Activated CD4-positive, CD25-positive, alpha-beta regulatory T cell (primary cell): ENCODE measurements at places on chromosomes 12 and 14.

DNA sequence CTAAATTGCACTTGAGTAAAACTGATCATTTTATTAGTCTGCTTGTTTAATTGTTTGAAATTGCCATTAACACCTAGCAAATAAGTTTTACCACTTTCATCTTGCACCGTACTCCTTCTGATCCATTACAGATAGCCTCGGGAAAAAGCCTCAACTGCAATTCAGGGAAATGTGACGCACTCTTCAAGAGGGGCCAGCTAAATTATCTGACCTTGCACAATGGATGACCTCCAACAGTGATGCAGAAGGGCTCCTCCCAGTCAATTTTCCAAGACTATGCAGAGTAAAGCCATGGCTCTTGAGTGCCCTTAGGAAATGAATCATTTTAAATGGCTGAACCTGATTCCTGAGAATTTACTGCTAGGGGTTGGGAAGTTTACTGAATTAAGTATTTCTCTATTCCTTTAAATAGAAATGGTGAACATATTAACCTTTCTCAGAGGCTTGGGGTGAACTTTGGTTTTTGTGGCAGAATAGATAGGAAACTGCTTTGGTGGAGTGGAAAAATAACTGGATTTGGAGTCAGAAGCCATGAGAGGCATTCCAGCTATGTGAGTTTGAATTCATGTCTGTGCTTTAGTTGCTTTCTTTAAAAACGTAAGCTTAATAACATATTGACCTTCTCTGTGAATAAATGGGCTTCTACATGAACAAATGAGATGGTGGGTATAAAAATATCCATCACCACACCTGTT lies 64.8 kb upstream of the OVCH1 start:
- DNase-seq, result no peak

DNA sequence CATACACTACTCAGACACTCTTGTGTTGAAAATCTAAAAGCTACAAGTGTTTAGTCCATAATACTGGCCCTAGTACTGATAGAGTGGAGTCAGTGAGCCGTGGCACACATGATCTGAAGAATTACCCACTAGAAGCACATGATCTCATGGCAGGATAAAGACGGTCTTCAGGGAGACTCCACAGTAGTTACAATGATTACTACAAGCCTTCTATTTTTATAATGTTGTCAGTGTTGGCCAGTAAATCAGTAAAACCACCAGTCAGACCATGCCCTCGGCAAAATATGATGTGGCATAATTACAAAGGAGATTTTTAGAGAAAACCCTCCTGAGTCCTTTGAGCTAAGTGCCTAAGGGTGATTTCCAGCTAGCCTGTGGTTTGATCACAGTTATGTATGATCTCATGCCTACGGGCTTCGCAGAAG lies 114.9 kb downstream of the PDZRN4 start:
- no peak for DNase-seq

GRCh38 chr12:18898470-18898869 lies 160.6 kb downstream of the CAPZA3 start:
- DNase-seq, result no peak

DNA sequence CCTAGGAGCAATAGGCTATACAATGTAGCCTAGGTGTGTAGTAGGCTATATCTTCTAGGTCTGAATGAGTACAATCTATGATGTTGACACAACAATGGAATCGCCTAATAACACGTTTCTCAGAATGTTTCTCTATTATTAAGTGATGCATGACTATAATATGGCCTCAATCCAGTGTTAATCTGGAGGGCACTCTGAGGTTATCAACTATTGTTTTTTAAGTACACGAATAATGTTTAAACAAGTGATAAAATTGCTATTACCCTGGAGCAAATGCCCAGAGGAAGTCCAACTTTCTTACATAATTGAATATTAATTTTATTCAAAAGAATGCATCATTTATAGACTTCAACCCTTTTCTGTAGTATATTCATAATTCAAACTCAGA lies 16.4 kb upstream of the CNIH1 start:
- DNase-seq, result no peak

DNA sequence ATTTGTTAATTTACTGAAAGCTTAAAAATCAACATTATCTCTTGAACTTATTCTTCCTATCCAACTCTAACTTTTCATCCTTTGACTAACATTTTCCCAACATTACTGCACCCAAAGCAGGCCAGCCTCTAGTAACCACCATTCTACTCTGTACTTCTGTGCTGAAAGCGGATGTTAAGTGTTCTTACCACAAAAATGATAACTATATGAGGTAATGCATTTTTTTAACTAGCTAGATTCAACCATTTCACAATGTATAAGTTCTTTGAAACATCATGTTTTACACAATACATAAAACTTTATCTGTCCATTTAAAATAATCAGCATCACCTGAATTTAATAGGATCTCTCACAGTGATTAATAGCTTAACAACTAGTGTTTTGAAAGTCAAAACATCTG lies 468.5 kb upstream of the MGAT4C start:
- no peak for DNase-seq

DNA sequence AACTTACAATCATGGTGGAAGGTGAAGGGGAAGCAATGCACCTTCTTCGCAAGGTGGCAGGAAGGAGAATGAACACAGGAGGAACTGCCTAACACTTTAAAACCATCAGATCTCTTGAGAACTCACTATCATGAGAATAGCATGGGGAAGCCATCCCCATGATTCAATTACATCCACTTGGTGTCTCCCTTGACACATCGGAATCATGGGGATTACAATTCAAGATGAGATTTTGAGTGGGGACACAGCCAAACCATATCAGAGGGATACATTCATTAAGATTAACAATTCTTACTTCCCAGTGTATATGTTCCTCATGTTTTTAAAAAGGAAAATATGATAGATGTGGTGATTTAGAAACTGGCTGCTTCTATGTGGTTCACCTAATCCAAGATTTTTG lies 117.9 kb downstream of the PDE3A start:
- no peak for DNase-seq

DNA sequence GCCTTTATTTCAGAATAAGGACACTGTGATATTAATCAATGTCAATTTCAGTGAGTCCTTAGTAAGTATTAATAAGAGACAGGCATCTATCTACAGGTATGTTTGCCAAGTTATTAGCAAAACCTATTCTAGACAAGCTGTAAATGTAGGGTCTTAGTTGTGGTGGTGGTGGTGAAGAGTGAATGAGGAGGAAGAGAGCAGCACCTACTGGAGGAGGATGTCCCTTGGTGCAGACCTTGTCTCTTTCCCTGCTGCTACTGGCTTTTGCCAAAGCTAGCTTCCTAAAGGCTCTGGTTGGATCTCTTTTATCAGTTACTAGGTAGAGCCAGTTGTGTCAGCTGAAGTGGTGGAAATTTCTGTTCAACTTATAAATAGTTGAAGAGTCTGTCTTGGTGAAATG lies 304.8 kb upstream of the ATP2B1 start:
- DNase-seq, result no peak

DNA sequence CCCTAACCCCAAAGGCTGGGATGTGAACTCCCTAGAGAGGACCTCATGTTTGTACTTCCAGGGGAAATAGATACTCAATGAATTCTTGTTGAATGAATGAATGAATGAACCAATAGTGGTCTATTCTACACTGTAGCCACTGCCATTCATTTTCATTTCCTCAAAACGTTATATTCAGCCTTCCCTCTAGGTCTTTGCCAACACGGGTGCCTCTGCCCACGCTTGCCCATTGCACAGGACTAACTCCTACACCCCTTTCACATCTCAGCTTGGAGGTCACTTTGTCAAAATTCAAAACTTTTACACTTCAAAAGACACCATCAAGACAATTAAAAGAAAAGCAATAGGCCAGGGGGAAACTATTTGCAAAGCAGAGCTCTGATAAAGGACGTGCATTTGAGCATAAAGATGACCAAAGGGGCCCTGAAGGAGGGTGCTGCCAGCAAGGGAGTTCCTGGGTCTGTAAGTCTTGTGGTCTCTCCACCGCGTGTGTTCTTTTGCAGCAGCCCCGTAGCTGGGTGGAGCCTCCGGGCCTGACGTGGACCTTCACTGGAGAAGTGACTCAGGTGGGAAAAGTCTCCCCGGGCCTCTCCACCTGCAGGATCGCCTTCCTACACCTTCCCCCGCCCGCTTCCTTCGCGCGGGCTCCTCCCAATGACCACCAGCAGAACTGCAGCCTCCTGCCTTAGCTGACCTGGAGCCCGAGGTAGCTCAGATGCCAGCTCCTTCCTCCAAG lies 31.5 kb downstream of the TMEM63C start:
- no peak for DNase-seq

GRCh38 chr14:101008631-101009336 lies 105.3 kb upstream of the RTL1 start:
- DNase-seq, result no peak

DNA sequence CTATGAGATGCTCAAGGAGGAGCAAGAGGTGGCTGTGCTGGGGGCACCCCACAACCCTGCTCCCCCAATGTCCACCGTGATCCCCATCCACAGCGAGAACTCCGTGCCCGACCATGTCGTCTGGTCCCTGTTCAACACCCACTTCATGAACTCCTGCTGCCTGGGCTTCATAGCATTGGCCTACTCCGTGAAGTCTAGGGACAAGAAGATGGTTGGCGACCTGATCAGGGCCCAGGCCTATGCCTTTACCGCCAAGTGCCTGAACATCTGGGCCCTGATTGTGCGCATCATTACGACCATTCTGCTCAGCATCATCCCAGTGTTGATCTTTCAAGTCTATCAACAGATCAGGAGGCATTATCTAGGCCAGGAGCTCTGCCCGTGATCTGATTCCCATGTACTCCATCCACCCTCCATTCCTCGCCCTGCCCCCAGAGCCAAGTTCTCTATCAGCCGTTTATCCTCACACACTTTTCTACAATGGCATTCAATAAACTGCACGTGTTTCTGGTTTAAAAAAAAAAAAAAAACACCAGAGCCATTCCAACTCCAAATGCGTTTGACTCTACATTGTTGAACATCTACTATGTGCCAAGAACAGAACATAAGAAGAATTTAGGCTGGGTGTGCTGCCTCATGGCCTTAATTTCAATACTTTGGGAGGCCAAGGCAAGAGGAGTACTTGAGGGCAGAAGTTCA lies 17.5 kb downstream of the ATXN2 start:
- DNase-seq, result no peak

DNA sequence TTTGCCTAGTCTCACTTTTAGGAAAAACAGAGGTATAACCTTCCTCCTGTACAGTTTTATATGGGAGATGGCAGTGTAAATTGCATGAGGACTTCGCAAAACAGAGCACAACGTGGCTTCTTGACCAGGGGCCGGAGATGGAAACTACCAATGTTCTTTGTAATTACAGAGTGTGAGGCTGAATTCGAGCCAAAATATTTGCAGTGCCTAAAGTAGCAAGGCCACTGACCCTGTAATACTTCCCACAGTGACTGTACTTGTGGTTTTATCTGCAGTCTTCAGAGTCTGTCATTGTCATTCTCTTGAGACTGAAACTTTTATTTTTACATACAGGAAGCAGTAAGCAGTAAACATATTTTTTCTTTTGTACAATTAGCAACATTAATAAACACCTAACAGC lies 98.9 kb downstream of the RERG start:
- DNase-seq, result no peak

DNA sequence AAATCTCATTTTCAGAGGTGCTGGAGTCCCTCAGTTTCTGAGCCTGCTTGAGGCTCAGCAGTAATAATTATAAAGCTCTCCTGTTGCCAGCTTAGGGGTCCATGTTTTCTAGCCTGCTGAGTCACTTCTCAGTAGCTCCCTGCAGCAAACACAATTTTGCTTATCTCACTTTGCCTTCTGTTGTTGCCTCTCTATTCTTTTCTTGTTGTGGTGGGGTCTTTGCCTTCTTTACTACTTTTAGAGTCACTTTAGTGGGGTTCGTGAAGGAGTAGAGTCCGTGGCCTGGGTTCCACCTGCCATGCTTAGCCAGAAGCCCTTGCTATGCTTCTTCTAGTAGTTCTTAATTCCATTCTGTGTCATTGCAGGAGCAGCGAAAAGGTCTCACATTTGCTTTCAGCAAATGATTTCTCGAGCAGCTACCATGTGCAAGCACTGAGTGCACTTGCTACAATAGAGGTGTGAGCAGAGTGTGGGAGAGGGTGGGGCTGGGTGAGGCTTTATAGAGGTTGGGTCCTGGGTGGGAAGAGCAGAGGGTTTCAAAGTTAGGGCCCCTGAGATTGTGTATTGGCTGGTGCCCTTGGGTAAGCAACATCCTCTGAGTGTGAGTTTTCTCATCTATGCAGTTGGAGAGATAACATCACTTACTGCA lies 114.3 kb downstream of the ADCK1 start:
- DNase-seq, result no peak
